ENCODE measurements at places on chromosomes 6 and 20.

DNA sequence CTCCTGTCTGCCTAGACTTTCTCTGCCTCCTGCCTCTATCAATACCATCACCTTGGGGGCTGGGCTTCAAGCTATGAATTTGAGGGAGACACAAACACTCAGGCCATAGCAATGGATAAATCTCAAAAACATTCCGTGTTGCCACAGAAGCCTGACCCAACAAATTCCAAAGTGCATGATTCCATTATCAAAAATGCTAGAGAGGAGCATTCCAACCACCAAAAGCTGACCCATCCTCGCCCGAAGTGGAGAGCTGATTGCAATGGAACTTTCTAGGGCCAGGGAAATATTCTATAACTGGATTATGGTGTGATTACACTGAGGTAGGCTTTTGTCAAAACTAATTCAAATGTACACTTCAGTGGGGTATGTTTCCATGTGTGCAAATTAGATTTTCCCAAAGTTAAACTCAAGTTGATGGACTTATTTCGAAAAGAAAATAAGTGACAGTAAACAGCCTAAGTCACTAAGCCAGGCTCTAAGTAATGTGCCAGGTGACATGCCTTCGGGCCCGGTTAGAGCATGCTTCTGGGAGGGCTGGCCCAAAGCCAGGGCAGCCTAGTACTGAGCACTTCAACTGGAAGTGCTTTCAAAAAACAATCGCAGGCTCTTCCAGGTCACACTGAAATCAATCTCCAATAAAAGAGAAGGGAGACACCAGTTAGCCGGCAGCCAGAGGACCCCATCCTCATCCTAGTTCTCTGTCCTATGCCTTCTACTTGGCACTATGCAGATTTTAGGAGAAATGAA, 142.3 kb downstream of the TBXT start:
- DNase-seq = no peak

- DNase-seq = no peak
These were observed 96.6 kb upstream of the MAN1A1 start for GRCh38 chr6:119446115-119446554.

DNA sequence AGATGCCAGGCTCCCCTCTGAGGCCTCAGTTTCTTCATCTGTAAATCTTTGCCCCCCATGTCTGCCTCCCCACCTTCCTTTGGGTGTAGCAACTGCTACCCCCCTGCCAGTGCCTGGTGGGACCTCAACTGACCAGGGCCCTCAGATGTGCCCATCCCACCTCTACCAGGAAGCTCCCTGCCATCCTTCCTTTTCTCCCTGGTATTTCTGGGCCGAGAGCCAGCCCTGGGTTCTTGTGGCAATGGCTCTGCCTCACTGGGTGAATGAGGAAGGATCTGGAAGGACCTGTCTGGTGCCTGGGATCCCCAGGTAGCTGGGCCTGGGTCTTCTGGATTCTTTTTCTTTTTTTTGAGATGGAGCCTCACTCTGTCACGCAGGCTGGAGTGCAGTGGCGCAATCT, 141.1 kb upstream of the RNF24 start:
- DNase-seq = no peak

DNA sequence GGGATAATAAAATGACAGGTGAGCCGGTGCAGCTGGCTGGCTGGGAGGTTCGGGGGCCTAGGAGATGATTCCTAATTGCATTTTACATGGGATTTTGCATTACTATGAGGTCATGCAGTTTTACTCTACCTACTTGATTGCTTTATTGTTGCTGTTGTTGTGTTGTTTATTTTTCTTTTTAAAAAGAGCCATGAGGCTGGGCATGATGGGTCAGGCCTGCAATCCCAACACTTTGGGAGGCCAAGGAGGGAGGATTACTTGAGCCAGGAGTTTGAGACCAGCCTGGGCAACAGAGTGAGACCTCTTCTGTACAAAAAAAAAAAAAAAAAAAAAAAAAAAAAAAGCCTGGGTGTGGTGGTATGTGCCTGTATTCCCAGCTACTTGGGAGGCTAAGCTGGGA, 104.8 kb downstream of the GJA1 start:
- DNase-seq = no peak

GRCh38 chr6:135722679-135723078, 128.8 kb upstream of the PDE7B start:
- DNase-seq = no peak

DNA sequence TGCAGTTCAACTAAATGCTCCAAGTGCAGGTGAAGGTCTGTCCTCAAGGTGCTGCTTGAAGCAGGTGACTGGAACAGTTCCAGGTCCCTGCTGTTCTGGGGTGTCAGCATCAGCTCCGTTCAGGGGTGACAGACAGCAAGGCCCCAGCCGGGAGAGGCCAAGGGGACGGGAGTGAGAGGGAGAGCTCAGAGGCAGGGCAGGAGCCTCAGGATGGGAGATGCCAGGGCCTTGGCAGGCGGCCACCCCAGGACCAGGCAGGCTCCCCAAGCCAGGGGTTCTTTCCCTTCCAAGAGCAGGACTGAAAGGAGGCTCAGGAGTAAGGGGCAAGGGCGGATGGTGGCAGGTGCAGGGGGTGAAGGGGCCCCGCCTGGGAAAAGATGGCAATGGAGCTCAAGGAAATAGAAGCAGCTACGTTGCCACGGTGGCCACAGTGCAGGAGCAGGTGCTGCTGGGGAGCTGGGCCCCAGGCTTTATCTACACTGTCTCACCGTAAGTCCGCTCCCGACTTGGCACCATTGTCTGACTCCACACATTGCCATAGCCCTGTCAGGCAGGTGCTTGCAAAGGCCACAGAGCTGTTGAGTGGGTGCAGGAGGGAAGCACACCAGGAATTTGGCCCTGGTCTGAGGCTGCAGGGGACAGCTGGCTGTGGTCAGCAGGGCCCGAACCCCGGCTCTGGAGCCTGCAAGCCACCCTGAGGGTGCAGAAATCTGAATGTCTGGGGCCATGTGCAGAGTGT, 43.1 kb downstream of the ERMARD start:
- no peak for DNase-seq

- no peak for DNase-seq
These were observed 142.0 kb downstream of the DLL1 start for GRCh38 chr6:170148709-170149470.

DNA sequence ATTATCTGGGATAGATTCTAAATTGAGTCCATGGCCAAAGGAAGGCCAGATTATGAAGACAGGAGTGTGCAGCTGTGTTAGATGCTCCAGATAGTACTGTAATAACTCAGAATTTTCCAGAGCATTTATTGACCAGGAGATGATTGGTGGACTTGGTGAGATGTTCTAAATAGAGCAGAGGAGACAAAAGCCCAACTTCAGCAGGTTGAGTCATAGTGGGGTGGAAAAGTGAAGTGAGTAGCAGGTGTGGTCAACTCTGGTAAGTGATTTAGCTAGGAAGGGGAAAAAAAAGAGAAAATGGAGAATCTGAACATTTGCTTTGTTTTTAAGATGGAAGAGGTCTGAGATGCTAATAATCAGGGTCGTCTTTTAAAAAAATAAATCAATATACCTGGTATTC, 227.4 kb downstream of the TMEM200A start:
- no peak for DNase-seq

DNA sequence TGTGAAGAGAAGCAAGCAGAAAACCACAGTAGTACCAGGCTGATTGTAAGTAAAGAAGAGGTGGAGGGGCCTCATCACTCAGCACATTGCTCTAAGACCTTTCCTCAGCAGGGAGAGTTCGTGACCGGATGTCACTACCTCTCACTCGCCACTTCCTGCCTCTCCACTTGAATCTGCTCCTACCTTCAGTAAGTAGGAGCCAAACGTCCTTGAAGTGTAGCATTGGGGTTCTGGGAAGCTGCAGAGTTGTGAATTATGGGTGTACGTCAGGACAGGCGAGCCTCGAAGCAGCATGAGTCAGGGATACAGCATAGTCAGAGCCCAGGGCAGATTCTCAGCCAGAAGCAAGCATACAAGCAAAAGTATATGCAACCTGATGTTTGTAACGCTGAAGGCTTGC, 224.9 kb downstream of the PHACTR1 start:
- DNase-seq = no peak

GRCh38 chr6:30480536-30481156, 8.7 kb upstream of the HLA-E start:
- DNase-seq = no peak

DNA sequence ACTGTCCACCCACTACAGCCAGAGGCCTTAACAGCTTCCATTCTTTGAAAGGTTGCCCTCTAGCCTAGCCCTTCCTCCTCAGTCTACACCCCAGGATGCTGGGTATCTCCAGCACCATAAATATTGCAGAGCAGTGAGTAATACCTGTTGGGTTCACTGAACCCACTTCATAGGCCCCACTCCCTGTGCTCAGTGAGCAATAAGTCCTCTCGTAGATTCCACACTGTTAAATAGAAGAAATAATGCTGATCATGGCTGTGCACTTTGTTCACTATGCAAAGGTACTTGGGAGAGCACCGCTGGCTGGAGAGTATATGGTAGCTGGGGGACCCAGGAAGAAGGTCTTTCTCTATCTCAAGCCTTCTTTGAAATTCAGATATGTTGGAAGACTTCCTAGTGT, 87.3 kb downstream of the RSPH3 start:
- DNase-seq = no peak

GRCh38 chr20:59518881-59519706, 85.2 kb upstream of the PHACTR3 start:
- DNase-seq = no peak

DNA sequence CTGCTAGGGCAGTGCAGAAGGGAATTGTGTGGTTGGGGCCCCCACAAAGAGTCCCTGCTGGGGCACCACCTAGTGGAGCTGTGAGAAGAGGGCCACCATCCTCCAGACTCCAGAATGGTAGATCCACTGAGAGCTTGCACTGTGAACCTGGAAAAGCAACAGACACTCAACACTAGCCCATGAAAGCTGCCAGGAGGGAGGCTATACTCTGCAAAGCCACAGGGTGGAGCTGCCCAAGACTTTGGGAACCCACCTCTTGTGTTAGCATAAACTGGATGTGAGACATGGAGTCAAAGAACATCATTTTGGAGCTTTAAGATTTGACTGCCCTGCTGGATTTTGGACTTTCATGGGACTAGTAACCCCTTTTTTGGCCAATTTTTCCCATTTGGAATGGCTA, 328.4 kb upstream of the KHDRBS2 start:
- no peak for DNase-seq

- DNase-seq = no peak
These were observed 19.6 kb upstream of the LTV1 start for GRCh38 chr6:143823548-143823947.

DNA sequence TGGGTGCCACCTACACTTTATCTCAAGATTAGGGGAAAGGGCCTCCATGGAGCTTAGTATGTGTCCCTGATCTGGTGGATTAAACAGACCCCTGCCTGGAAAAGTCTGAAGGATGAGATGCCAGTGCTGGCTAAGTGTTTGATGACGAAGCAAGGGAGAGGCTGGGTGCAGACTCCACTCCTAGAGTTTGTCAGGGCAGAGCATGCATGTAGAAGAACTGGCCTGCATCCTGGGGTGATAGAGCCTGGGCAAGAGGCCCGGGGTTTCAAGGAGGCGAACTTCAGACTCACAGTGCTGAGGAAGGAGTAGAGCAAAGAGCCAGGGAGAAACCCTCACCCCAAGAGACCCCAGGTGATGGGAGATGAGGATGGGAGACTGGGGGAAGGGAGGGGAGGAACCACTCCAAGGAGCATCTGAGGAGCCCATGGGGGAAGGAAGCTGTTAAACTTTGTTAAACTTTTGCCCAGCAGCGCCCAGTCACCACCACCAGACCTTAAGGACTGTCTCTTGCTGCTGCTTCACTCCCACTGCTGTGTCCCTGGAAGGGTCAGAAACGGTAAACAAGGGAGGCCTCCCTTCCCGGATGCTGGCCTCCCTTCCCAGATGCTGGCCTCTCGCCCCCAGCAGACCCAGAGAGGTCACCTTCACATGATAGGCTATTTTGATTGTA, 61.6 kb downstream of the RPRD1B start:
- DNase-seq = no peak

DNA sequence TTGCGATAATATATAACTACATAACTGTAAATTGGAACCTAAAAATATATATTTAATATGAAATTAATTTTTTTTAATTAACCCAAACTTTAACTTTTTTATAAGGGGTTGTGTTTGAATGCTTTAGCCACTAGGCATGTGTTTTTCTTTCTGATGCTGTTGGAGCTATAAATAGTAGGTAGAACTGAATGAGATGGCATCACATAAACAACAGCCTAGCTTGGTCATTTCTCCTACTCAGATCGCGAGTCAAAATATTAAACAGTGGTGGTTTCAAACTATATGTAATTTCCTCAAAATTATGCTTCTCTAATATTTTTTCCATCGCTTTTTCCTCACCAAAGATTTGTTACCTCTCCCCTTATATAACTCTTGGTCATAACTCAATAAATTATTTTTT, 243.2 kb downstream of the ARID1B start:
- DNase-seq = no peak

GRCh38 chr6:163023700-163024099, 295.9 kb downstream of the PACRG start:
- no peak for DNase-seq

GRCh38 chr6:147126618-147127022, 77.6 kb upstream of the STXBP5 start:
- DNase-seq = no peak

GRCh38 chr6:106125925-106126435, 39.8 kb downstream of the PRDM1 start:
- no peak for DNase-seq

DNA sequence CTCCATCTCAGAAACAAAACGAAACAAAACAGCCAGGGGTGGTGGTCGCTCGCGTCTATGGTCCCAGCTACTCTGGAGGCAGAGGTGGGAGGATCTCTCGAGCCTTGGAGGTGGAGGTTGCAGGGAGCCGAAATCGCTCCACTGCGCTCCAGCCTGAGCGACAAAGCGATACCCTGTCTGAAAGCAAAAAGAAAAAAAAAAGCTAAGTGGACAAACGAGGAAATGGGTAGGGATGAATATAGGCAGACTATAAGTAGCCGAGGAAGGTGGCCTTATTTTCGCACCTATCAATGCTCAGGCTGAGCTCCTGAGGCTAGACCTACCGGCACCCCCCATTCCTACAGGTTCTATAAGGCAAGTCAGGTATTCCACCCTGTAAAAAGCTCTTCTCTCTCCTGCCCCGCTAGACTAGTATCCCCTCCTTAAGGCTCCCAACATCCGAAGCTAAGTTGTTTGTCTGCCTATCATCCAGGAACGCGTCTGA, 650 bp upstream of the CASP8AP2 start:
- no peak for DNase-seq

DNA sequence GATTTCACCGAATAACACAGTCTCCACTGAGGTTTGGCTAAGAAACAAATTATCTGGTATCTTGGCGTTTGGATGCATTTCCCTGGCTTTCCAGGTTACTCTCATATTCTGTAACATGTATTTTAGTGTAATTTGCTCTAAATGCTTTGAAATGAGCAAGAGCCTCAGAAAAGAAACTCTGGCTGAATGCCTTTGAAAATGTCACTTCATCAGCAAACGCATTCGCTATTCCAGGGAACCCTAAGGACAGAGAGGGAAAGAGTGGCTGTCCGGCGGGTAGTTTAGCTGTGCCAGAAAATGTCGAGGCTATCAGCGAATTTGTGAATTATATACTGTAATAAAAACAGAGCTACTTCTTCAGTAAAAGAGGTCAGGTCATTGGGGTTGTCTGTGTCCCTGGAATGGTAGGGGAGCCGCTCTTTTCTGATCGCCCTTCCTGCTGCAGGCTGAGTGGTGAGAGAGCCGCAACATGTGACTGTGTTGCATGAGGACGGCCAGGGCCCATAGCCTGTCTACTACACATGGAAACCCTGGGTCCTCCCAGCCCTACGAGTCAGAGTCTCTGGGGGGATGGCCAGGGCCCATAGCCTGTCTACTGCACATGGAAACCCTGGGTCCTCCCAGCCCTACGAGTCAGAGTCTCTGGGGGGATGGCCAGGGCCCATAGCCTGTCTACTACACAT, 57.3 kb downstream of the SMOC2 start:
- DNase-seq = no peak

- DNase-seq = no peak
These were observed 95.7 kb downstream of the HS3ST5 start for GRCh38 chr6:114247101-114247500.

Data from anterior cingulate cortex (tissue), 58 donors.